Osteocyte (in vitro differentiated cells): ENCODE measurements at places on chromosomes 3 and 15.

DNA sequence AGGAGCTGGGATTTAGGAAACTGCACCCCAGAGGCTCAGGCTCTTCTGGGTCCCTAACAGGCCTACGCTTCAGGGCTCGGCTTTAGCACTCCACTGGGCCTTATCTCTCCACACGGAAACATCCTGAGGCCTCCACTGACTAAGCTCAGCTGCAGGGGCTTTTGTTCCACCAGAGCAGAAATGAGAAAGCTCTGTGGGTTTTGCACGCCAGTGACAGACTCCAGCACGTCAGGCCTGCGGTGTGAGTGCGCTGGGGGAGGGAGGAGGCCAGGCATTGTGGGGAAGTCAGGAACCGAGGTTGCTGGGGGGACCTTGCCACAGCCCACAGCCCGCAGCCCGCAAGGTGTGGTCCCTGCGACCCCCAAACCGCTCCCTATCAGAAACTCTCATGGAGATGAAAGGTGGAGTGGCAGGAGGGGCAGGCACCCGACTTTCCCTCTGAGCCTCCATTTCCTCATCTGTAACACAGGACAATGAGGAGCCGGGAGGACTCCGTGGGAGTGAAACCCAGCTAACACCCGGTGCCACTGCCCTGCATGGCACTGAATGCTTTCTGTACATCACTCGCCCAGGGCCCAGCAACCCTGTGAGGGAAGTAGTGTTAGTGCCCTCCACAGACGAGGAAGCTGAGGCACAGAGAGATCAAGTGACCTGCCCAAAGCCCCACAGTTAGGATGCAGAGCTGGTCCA, 106.5 kb downstream of the TPRA1 start:
- DNase-seq: peak; percentile 80

GRCh38 chr3:152496716-152497115, 228.0 kb downstream of the MBNL1 start:
- DNase-seq: no peak

- no peak for DNase-seq
These were observed 6.5 kb downstream of the RUBCN start for GRCh38 chr3:197730200-197730599.

GRCh38 chr3:45664578-45664977, 24.6 kb upstream of the SACM1L start:
- no peak for DNase-seq

DNA sequence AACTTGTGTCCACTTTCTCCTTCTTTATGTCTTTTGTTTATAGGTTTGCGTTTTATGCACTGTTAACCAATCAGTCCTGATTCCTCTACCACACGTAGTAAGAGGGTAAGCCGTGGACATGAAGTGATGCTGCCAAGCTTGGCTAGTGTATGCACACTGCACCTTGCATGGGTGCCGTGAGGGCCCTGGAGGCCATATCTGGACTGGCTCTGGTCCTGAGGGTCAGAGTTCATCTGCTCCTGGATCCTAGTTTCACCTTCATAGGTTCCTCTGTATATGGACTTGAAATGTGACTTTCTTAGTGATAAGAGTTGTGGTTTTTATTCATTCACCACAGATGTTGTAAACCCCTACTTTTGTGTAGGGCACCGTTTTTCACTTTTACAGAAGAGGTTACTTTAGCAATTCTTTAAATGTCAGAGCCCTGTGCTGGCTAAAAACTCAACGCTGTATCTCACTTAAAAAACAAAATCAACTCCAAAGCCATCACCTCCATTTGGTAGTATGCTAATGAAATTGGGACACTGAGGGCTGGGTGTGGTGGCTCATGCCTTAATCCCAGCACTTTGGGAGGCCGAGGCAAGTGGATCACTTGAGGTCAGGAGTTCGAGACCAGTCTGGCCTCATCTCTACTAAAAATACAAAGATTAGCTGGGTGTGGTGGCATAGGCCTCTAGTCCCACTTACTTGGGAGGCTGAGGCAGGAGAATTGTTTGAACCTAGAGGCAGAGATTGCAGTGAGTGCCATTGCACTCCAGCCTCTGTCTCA, 22.9 kb downstream of the SIAH2 start:
- peak; percentile 21 for DNase-seq

DNA sequence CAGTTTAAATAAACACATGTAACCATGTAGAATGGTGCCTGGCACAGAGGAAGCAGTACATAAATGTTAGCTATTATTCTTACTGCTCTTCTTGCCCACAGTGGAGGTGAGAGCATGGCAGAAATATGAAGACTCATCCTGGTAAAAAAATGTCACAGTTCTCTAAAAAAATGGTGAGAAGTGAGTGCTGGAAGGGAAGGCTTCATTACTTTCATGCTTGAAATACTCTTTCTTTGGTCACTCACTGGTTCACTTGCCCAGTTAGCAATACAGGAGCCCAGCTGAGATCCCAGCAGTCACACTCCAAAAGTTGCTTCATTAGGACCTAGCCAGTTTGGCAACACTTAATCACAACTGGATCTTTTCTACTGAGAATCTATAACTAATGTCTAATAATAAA, 1017.2 kb downstream of the TUSC7 start:
- DNase-seq: no peak

DNA sequence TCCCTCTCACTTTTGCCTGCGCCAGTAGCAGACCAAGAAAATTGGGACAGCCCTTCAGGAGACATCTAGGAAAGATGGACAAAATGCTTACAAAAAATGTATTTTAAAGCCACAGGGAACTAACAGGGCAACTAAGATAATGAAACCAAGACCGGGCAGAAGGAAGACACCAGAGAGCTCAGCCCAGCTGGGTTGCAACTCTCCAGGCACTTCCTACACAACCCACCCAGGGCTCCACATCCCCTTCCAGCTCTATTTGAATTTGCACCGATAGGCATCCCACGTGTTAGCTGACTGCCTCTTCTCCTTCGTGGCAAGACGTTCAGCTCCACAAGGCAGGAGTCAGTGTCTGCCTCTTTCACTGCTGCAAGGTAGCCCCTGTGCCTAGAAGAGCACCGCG, 6.6 kb upstream of the ATP10A start:
- DNase-seq: no peak

GRCh38 chr3:139020868-139021234, at the start of gene PRR23B:
PRR23B (minus strand) TSS chr3:139020926; CDS start chr3:139020661, 265 bp downstream.
- DNase-seq: no peak

GRCh38 chr15:78634210-78635145, 6.5 kb downstream of the CHRNB4 start:
- DNase-seq: no peak

DNA sequence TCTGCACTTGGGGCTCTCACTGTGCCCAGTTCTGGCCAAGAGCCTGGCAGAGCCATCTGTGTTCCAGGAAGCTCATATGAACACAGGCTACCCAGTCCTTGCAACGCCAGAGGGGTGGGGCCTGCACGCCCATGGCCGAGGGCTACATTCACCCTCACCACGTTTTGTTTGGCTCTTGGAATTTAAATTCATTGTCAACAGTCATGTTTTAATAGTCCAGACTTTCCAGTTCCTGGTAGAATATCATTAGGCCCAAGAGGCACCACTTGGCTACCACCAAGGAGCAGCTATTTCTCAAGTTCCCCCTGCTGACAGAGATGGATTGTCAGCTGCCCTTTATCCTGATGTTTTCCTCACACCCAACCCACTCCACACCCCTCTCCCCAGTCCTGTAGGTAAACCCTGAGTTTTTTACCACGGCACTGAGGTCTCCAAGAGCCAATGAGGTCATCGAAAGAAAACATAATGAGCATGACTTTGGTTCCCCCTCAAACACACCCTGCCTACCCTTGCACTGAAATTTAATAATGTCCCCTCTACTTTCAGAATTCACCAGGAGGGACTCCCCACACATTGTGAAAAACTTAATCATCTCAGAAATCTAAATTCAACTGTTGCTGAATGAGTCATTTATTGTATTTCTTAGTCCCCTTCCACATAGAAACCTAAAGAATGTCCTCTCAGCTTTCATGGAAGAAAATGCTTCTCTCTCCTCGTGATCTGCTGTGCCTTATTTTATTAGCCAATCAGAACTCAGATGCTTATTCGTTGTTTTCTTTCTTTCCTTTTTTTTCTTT, 125.1 kb downstream of the SHQ1 start:
- DNase-seq: peak; percentile 69

DNA sequence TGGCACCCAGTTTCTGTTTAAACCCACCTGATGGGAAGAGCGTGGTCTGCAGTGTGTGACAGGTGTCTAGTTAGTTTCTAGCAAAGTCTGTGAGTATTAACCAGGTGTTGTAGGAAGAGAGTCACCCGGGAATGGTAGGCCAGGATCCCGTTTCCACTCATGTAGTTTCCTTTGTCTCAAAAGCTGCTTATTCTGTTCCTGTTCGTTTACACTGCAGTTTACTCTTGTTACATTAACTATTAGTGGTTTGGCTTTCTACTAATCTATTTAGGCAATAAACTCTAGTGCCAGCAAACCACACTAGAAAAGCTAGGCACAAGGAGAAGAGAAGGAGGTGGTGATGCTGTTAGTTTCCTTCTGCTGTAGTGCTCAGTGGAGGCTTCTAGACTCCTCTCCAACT, 32.7 kb downstream of the WDR76 start:
- no peak for DNase-seq

DNA sequence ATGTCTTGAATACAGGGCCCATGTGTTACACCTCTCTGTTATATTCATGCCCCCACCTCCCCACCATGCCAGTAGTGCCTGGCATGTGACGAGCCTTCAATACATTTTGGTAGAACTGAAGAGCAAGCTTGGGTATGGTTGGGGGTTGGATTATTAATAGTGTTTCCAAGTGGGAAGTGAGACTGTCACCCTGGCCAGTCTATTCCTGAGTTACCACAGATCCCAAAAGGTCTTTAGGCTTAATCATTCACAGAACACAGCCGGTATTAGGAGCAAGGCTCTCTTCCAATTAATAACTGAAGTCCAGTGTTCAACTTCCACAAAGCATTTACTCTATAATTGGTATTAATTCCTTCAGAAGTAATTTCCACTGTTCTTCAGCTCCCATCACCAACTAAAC, 231.9 kb upstream of the LRTM1 start:
- DNase-seq: no peak

DNA sequence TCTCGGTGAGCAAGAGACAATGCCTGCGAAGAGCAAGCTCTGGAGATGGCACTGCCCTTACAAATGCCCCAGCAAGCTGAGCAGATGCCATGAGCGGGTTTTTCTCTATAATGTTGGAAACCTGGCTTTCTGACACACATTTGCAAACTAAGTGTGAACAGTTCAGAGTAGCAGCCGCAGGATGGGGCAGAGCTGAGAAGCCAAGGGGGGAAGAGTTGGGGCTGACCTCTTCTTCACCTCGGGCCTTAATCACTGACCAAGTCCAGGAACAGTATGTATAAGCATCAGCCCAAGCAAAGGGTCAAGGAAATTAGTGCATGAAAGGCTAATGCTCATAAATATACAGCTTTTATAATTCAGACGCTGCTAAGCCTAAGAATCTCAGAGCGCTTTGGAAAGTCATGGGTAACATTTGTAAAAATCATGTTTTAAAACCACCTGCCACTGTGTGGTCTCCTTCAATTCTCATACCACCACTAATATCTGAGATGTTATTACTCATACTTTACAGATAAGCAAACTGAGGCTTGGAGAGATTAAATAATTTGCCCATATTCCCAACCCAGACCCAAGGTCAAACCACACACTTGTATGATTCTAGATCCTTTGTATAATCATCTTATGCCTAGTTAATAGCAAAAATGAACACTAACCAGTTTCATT, 603.4 kb downstream of the FOXP1 start:
- DNase-seq: no peak

GRCh38 chr15:67575039-67575502, 32.6 kb downstream of the MAP2K5 start:
- DNase-seq: no peak

DNA sequence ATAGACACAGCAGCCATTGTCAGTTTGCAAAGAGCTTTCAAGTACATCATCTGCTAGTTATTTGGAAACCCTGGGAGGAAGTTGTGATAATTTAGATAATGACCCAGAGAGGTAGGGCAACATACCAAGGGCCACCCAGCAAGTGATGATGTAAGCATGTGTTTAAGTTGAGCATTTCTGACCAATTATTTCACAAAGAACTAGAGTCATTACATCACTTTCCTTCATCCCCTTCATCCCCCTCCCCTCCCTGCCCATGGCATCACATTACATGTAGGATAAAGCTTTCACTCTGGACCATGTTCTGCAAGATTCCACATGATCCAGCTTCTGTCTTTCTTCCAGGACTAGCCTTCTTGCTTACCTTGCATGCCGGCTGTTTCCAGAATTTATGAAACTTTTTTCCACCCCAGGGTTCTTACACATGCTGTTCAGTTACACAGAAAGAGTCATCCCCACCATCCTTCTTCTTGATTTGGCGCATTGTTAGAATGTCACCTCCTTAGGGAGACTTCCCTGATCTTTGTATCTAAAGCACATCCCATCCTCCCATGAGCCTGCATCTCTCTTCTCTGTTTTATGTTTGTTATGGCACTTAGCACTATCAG, 71.3 kb downstream of the PTPRG start:
- no peak for DNase-seq

- no peak for DNase-seq
These were observed 84.6 kb upstream of the ARHGEF3 start for GRCh38 chr3:56886314-56886713.

GRCh38 chr3:21962456-21962855, 211.4 kb upstream of the ZNF385D start:
- no peak for DNase-seq

DNA sequence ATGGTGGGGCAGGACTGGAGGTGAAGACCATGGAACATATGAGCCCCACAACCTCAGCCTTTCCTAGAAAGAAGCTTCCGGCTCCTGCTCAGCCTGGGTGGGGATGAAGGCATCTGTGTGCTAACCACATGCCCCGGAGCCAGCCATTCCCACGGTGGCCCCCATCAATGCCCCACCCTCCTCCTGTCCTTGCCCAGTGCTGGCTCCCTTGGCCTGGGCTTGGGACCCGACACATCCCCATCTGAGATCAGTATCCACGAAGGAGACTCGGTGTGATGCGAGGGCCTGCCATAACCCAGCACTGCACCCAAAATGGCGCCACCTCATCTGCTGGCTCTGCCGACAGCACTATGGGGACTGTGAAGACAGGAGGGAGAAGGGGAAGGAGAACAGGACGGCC, 16.5 kb upstream of the PLXND1 start:
- DNase-seq: peak; percentile 81

GRCh38 chr3:105822171-105823123, 46.4 kb downstream of the CBLB start:
- DNase-seq: no peak

- DNase-seq: no peak
These were observed 50.3 kb downstream of the ABTB1 start for GRCh38 chr3:127723011-127723567.

DNA sequence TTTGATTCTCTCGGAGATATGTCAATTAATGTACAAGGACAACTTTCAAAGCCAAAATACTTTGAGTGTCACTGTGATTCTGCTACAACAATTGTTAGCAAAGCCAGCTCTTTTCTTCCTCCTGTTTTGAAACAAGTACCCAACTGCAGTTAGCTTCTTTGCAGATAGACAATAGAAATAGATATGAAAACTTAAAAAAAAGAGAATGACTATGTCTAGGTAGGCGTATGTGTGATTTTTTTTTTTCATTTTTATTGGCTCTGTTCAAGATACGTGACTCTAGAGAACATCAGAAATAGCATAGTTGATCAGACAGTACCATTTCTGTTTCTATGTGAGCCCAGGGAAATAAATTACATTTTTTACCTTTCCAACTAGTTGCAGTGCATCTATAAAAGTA, 142.9 kb upstream of the CNTN4 start:
- no peak for DNase-seq
